ENCODE measurements at places on chromosomes 2 and 18.

DNA sequence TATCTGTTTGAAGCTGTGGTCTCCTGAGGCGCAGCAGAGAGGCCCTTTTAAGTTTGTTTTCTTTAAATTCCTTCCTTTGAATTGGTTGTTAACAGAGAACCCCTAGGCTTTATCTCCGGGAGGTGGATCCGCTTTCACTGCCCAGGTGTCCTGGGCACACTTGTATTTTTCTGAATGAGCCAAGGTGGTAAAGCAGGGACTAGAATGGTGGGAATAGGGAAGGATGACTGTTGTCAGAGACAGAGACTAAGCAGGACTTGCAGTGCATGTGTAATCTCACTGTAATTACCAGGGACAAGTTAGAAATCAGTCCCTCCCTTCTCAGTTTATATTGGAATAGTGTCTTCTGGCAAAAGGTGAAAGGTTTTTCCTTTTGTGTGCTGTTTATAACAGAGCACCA lies 72.8 kb downstream of the PHLPP1 start:
- DNase-seq = no peak

DNA sequence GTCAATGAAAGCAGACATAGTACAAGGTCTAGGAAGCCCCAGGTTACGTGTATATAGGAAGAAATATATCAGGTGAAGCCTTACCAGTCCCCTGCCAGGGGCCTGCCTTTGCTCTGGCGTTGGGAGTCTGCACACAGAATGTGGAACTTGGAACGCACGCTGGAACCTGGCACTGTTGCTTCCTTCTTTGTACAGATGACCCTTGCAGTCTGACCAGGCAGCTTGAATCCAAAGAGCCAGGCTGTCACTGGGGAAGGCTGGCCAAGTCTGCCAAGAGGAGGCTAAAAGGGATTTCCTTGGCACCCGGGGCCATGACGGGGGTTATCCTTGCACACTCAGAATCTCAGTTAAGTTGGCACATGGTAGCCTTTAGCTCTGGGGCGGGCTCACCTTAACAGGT lies 39.5 kb downstream of the TMEM247 start:
- DNase-seq = no peak

GRCh38 chr2:118614841-118615271 lies 232.6 kb downstream of the EN1 start:
- DNase-seq = no peak

- DNase-seq = no peak
Observed at GRCh38 chr18:50119296-50119695, 75.7 kb downstream of the MYO5B start.

- no peak for DNase-seq
Observed at GRCh38 chr2:101356521-101356920, 30.8 kb downstream of the CREG2 start.

DNA sequence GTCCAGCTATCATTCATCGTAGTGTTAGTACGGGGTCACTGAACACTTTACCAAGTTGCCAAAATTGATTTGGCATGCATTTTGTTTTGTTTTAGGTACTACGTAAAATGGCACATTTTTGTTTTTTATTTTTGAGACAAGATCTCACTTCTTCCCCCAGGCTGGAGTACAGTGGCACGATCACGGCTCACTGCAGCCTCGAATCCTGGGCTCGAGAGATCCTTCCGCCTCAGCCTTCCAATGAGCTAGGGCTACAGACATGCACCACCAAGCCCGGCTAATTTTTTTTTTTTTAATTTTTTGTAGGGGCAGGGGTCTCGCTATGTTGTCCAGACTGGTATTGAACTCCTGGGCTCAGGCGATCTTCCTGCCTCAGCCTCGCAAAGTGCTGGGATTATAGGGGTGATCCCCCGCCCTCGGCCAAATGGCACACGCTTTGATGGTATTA lies 786 bp downstream of the TAF1B start:
- no peak for DNase-seq

GRCh38 chr2:134181219-134181618 lies 72.7 kb upstream of the MGAT5 start:
- DNase-seq = peak; percentile 54

DNA sequence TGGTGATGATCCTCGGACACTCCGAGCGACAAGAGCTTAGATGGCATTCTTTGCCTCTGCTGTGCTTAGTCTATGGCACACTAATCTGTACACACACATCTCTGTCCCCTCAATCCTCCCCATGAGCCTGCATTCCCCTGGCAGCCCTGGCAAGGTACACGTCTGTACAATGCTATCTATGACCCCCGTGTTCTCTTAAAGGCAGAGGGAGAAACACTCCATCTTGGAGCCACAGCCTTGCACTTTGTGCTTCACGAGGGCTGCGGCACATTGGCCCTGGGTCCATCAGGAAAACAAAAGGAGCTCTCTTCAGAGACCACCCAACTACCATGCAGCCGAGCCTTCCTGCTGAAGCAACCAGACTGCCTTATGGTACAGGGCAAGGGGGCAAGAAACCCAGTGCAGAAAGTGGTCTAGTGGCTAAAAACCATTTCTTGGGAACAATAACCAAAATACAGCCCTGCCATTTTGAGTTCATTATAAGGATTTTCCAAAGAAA lies 42.5 kb downstream of the STEAP3 start:
- DNase-seq = no peak

All from NCI-H2029 (cell line).